ENCODE measurements at places on chromosomes 5 and 9.

DNA sequence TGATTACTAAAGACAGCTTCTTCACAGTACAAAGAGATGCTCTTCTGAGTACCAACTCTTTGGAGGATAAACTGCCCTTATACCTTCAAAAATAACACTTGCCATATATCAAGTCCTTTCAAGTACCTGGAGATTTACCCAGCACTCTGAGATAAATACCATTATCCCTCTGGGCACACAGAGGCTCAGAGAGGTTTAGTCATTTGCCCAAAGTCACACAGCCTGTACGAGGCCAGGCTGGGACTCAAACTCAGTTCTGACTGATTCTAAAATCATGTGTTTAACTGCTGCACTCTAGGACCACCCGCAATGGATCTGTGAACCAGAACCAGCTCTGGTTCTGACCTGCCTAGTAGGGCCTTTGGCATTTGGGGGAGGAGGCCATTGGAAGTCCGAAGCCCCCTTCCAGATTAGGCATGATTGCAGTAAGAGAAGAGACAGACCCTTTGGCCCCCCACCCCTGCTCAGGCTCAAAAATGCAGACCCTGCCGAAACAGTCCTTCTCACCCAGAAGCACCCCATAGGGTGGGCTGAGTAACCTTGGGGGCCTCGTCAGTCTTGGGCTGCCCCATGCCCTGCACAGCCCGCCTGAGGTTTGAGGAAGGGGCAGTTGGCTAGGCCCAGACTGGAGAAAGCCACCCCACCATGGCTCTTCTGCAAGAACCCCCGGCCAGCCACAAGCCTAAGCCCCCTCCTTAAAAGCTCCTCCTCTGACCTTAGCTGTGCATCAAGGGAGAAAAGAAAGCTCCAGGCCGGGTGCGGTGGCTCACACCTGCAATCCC, 32.8 kb upstream of the IL17B start:
- no peak overlapping the region for H3K4me3 ChIP-seq
- H3K4me1 ChIP-seq, result no peaks in the 10 kb centered on the region
- H3K27ac ChIP-seq, result no peak overlapping the region
- no peak for DNase-seq

GRCh38 chr9:90808890-90809685, 7.5 kb downstream of the SYK start:
- peaks cover 2% of the 10 kb centered on the region for H3K4me1 ChIP-seq
- no peak for DNase-seq
- peaks cover 56% of the 10 kb centered on the region for H3K27me3 ChIP-seq
- H3K4me3 ChIP-seq, result no peak overlapping the region
- H3K27ac ChIP-seq, result no peak overlapping the region

GRCh38 chr5:34415559-34416198, 240.4 kb upstream of the RAI14 start:
- DNase-seq, result no peak
- no peaks in the 10 kb centered on the region for H3K36me3 ChIP-seq
- H3K27me3 ChIP-seq, result peaks cover 5% of the 10 kb centered on the region
- peaks cover 2% of the 10 kb centered on the region for H3K4me1 ChIP-seq

- no peak for DNase-seq
- H3K36me3 ChIP-seq, result no peaks in the 10 kb centered on the region
- no peak overlapping the region for H3K4me3 ChIP-seq
These were observed 25.2 kb downstream of the LHX3 start for GRCh38 chr9:136179761-136180160.

- H3K27me3 ChIP-seq, result no peaks in the 10 kb centered on the region
- DNase-seq, result no peak
- no peak overlapping the region for H3K4me3 ChIP-seq
- H3K36me3 ChIP-seq, result no peaks in the 10 kb centered on the region
- no peak overlapping the region for H3K27ac ChIP-seq
These were observed 440.7 kb downstream of the TAF11L14 start for GRCh38 chr5:18074961-18075360.

DNA sequence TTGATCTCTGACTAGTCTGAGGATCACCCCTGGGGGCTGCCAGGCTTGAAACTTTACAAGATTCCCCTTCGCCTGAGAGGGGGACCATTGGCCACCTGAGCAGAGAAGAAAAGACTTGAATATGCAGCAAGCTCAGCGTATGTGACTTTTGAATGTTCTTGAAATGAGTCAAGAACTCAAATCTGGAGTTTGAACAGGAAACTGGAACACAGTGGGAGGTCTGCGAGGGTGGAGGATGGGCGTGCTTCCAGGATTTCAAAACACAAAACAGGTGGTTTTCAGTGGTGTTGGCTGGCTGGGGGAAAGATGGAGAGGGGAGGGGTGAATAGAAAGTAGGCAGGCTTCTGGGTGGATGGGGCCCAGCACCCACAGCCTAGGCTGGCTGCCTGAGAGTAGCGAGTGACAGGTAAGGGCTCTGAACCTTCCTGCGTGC, 40.6 kb downstream of the TMEM174 start:
- H3K27ac ChIP-seq, result peak overlapping the region; percentile 27
- no peak for DNase-seq
- peaks cover 74% of the 10 kb centered on the region for H3K27me3 ChIP-seq
- peaks cover 5% of the 10 kb centered on the region for H3K4me1 ChIP-seq

DNA sequence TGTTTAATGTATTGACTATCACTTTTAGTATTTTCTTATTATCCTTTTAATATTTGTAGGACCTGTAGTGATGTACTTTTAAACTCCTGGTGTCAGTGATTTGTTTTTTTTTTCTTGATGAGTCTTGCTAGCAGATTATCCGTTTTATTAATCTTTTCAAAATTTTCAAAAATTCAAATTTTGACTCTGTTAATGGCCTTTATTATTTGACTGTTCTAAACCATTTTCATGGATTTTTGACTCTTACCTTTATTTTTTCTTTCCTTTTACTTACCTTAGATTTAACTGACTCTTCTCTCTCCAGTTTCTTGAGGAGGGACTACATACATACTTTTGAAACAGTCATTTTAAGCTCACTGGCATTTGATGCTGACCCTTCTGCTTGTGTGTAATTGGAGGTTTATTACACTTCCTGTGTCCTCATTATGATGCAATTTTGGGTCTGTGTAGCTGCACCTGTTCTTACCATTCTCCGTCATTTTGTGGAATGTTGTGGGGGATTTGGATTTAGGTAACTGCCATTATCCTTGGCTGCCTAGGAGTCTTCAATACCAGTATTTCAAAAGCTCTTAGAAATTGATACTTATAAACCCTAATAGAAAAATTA, 32.0 kb upstream of the EXOC3 start:
- peaks cover 22% of the 10 kb centered on the region for H3K4me1 ChIP-seq
- peak overlapping the region; percentile 56 for H3K27ac ChIP-seq
- no peaks in the 10 kb centered on the region for H3K27me3 ChIP-seq

- H3K4me3 ChIP-seq, result no peak overlapping the region
- no peaks in the 10 kb centered on the region for H3K36me3 ChIP-seq
These were observed 12.9 kb downstream of the HAND1 start for GRCh38 chr5:154465169-154465568.

DNA sequence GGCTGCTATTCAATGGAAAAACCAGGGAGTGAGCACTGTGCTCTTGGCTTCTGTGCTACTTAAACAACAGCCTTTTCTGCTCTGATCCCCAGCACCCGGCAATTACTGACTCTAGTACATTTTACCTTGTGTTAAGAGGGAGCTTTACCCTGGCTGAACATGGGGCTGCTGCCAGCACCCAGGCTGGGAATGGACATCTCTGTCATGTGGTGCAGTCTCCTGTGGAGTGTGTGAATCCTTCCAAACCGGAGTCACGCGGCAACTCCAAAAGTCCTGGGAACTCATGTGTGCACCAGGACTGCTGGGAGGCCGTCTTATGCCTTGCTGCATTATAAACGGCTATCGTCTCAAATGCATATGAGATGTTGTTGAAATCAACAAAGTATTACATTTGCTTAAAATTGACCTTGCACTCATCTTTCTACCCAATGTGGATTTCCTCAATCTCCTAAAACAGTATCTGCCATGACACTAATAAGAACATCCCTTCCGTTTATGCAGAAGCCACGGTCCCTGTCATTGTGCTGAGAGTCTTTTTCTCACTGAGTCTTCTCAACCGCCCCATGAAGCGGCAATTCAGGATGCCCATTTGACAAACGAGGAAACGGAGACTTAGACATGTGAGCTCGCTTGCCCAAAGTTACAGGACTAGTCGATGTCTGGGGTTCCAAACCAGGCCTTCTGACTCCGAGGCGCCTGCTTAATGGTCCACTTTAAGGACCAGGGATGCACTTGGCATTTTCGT, 884 bp upstream of the GSN start:
- peaks cover 26% of the 10 kb centered on the region for H3K27me3 ChIP-seq
- peaks cover 14% of the 10 kb centered on the region for H3K4me1 ChIP-seq
- no peak for DNase-seq
- H3K4me3 ChIP-seq, result peak overlapping the region; percentile 76

DNA sequence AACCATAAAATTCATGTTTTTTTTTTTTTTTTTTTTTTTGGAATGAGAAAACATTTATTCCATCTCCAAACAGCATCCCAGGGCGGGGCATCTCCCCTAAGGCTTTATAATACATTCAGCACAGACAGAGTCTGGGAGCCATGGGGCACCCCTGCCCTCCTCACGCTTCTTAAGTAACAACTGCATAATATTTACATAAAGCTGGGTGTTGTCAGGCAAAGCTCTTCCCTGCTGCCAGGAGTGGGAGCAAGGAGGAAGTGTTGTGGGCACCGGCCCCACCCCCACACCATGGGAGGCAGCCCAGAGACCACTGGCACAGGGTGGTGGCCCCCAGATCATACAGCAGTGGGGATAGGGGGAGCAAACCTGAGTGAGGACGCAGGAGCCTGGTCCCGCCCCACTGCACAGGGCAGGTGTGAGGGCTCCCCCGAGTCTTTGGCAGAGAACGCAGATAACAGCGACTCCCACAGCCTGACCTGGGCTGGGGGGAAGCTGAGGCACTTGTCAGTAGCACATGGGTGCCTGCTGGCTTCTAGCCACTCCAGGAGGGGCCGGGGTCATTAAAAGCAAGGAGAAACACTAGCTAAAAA, 86.1 kb upstream of the CEP78 start:
- peaks cover 10% of the 10 kb centered on the region for H3K27me3 ChIP-seq
- H3K27ac ChIP-seq, result no peak overlapping the region
- H3K36me3 ChIP-seq, result no peaks in the 10 kb centered on the region
- no peaks in the 10 kb centered on the region for H3K4me1 ChIP-seq
- H3K4me3 ChIP-seq, result no peak overlapping the region

DNA sequence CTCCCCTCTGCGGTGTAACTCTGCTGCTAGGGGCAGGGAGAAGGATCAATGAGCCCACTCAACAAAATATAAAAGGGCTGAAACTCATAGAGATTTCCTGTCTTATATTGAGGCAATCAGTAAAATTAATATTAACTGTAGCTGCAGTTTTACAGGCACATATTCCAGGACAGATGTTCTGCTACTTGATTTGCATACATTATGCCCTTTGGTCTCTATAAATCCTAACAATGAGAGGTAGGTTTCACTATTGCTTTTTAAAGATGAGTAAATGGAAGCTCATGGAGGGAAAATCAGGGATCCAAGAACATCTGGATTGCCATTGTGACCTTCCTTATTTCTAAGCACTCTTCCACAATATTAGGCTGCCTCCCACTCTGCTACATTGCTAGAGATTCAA, 23.5 kb upstream of the TRIM32 start:
- no peak for DNase-seq
- H3K27ac ChIP-seq, result no peak overlapping the region
- no peak overlapping the region for H3K4me3 ChIP-seq

DNA sequence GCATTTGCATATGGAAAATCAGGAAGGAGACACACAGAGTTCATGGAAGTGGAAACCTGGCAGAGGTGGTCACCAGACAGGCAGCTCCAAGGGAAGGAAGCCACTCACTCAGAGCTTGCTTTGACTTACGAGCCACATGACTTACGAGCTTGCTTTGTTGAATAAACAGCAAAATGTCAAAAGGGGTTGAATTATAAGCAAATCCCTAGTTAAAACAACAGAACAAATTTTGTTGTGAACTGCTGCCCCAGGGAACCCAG, 164.3 kb downstream of the SYK start:
- peaks cover 25% of the 10 kb centered on the region for H3K4me1 ChIP-seq
- H3K36me3 ChIP-seq, result no peaks in the 10 kb centered on the region
- no peak overlapping the region for H3K4me3 ChIP-seq
- H3K27me3 ChIP-seq, result peaks cover 2% of the 10 kb centered on the region
- H3K27ac ChIP-seq, result peak overlapping the region; percentile 68
- DNase-seq, result no peak

GRCh38 chr5:141777711-141778110, 95.7 kb upstream of the ARAP3 start:
- H3K4me3 ChIP-seq, result no peak overlapping the region
- DNase-seq, result no peak
- H3K27ac ChIP-seq, result no peak overlapping the region
- no peaks in the 10 kb centered on the region for H3K36me3 ChIP-seq

DNA sequence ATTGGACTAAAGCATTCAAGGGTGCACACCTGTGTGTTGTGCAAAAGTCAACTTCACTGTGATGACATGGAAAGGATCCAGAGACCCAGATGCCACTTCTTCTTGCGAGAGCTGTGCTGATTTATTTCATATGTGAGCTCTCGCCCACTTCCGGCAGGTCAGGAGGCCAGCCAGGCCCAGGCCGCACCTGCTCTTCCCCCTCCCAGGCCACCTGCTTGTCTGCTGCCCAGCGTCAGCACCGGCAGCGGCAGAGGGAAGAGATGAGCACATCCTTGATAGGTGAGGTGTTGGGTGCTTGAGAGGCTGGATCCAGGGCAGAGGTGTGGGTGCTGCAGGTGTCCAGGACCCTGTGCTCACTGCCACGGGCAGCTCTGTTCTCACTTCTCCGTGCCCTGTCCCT, 242.9 kb downstream of the FANCC start:
- no peak overlapping the region for H3K27ac ChIP-seq
- no peaks in the 10 kb centered on the region for H3K36me3 ChIP-seq
- no peak overlapping the region for H3K4me3 ChIP-seq
- H3K4me1 ChIP-seq, result no peaks in the 10 kb centered on the region

- no peak overlapping the region for H3K4me3 ChIP-seq
- H3K27ac ChIP-seq, result no peak overlapping the region
- H3K27me3 ChIP-seq, result no peaks in the 10 kb centered on the region
- no peaks in the 10 kb centered on the region for H3K36me3 ChIP-seq
- no peak for DNase-seq
These were observed 152.3 kb upstream of the OR13F1 start for GRCh38 chr9:104351726-104352125.

GRCh38 chr9:107105784-107106183, 177.3 kb upstream of the RAD23B start:
- DNase-seq, result no peak
- no peaks in the 10 kb centered on the region for H3K4me1 ChIP-seq
- no peak overlapping the region for H3K4me3 ChIP-seq
- no peak overlapping the region for H3K27ac ChIP-seq
- H3K36me3 ChIP-seq, result no peaks in the 10 kb centered on the region

GRCh38 chr5:72465601-72466563, 41.3 kb downstream of the ZNF366 start:
- peaks cover 10% of the 10 kb centered on the region for H3K27me3 ChIP-seq
- no peak overlapping the region for H3K27ac ChIP-seq
- no peak for DNase-seq
- H3K4me1 ChIP-seq, result peaks cover 5% of the 10 kb centered on the region
- H3K4me3 ChIP-seq, result no peak overlapping the region

DNA sequence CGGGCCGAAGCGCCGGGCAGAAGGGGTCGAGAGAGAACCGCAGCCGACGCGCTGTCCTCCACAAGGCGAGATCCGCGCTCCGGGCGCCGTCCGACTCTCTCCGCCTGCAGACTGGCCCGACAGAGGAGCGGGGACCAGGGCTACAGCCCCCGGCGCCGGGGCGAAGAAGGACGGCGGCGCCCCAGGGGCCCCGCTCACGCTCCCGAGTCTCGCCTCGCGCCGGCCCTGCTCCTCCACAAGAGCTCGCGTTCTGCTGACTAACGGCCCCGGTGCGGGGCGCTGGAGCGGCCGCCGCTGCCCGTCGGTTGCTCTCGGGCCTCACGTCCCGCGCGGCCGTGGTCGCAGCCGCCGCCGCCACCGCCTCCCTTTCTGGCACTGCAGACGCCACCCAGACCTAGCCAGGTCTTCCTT, 338 bp downstream of the ABHD17B start:
- no peak for DNase-seq
- no peaks in the 10 kb centered on the region for H3K27me3 ChIP-seq
- H3K4me3 ChIP-seq, result peak overlapping the region; percentile 100
- peak overlapping the region; percentile 99 for H3K27ac ChIP-seq
- H3K36me3 ChIP-seq, result peaks cover 13% of the 10 kb centered on the region
